NCI-H146 (cell line): ENCODE measurements at places on chromosomes 2 and 18.

- no peak for DNase-seq
These were observed 120.6 kb downstream of the EHBP1 start for GRCh38 chr2:62826141-62826540.

GRCh38 chr2:99729104-99730025, 239.5 kb upstream of the REV1 start:
- DNase-seq: no peak

GRCh38 chr2:55524884-55525437, 5.4 kb downstream of the CFAP36 start:
- no peak for DNase-seq

- no peak for DNase-seq
These were observed 35.0 kb downstream of the SMARCAL1 start for GRCh38 chr2:216447293-216447692.

- DNase-seq: peak; percentile 57
These were observed 58.1 kb upstream of the TMEM182 start for GRCh38 chr2:102703748-102704147.

GRCh38 chr2:222941510-222942032, 80.7 kb downstream of the ACSL3 start:
- DNase-seq: no peak

DNA sequence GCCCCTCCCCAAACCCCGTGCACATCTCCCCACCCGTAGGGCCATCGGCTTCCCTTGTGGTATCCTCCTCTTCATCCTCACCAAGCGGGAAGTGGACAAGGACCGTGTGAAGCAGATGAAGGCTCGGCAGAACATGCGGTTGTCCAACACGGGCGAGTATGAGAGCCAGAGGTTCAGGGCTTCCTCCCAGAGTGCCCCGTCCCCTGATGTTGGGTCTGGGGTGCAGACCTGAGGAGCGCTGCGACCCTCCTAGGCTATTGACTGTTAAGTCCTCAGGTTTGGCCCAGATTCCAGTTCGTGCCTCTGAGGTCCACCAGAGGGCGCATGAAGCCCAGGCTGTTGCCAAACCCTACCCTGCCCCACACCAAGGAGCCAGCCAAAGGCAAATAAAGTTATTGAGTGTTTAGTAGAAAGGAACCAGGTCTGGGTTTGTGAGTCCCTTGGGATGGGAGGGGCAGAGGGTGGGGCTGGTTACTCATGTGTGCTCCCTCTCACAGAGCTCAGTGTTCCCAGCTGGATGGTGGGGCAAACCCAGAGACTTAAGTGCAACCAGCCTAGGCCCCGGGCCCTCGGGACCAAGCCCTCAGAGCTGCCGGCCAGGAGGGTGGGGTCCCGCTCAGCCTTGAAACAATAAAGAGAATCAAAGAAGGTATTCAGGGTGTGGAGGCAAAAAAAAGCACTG, 2.4 kb downstream of the PNKD start:
- peak; percentile 45 for DNase-seq

- no peak for DNase-seq
These were observed 80.3 kb downstream of the THNSL2 start for GRCh38 chr2:88250404-88250803.

DNA sequence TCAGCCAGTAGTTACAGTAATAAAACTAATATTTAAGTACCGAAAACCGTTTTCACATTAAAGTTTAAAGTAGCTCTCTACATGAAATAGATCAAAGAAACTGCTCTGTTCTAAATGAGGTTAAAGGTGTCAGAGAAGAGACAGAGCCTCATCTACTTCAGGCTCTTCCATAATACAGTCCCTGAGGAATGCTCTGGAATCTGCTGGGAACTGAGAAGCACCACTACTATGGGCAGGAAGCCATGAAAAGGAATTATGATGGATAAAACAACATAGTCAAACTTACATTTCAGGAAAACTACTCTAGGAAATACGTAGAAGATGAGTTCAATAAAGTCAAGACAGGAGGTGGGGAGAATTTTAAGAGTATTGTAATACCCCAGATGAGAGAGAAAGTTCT, 60.0 kb downstream of the ROCK1 start:
- no peak for DNase-seq

GRCh38 chr2:60699617-60700016, 56.5 kb upstream of the PAPOLG start:
- no peak for DNase-seq

DNA sequence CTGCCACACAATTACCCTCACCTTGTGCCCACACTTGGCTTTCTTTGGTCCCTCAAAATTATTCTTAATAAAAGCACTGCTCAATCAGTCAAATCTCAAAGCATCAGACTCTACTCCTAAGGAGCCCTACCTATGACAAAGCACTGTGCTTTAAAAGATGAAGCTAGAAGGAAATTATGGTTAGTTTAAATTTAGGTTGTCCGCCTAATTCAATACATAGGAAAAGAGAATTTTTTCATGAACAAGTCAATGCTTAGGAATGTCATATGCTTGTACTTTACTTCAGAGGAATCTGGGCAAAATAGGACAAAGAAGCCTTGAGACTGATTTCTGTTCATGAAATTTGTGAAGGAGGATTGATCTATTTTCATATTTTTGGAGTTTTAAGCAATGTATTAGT, 726.4 kb upstream of the CDH2 start:
- no peak for DNase-seq

DNA sequence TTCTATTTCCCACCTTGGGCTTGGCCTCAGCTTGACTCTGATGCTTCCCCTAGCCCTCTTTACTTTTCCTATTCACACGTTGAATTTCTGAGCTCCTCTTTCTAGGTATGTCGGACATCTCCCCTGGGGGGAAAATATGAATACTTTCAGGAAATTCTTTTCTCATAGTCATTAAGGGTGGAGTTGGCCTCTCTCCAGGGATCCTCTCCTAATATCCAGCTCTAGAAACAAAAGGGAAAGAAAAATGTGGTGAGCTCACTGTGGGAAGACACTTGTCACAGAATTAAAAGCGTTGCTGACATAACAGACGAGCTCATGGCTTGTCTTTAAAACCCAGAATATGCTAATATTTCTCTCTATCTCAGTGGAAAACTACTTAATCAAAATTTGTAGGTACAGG, 132.7 kb upstream of the MEX3C start:
- no peak for DNase-seq

- no peak for DNase-seq
These were observed 299.4 kb downstream of the ZNF521 start for GRCh38 chr18:25052511-25052921.

GRCh38 chr18:32730620-32731091, 42.2 kb downstream of the KLHL14 start:
- no peak for DNase-seq

DNA sequence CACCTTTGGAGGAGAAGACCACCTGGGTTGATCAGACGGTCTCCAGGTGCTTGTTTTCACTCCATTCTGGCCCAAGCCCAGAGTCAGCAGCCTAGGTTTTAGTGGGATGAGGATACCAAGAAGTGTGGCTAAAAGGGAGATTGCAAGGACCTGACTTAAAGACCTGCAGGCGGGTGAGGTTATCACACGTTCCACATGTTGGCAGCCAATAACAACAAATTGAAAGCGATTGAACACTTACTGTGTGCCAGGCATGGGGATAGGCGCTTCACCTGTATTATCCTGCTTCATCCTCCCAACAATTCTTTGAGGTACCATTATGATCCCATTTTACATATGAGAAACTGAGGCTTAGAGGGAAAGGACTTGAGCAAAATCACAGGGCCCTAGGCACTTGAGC, 5.0 kb downstream of the ARL4C start:
- no peak for DNase-seq

DNA sequence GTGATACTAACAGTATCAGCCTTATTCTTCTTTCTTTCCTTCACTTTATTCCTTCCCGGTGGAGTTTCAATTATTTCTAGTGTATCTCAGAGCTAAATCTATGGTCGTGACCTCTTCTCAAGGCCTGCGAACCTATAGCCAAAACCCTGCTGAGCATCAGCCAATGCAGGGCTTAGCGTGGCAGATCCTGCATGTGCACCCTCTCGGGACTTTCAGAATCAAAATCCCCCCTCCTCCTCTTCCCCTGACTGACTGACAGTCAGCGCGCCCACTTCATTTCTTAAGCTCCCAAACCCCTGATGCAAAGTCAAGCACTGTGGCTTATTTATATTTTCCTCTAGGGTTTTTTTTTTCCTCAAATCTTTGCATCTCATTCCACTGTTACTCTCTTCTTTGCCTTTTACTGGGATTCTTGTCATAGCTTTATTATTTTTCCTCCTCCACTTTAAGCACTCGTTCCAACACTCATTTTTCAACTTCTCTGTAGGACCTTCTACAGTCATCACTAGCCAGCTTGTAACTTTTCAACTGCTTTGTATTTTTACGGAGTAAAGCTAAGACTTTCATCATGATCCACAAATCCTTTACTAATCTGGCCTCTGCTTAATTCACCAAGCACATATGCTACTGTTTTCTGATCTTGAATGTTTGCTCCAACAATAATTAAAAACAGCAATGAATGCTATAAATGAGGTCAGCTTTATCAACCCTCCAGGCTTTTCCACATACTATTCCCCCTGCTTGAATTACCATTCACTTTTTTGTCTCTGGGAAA, 896.5 kb upstream of the PIK3C3 start:
- DNase-seq: no peak

- peak; percentile 28 for DNase-seq
These were observed 132.9 kb downstream of the SOCS6 start for GRCh38 chr18:70421471-70422390.

GRCh38 chr2:174874085-174874484, 109.8 kb upstream of the CHRNA1 start:
- DNase-seq: no peak

DNA sequence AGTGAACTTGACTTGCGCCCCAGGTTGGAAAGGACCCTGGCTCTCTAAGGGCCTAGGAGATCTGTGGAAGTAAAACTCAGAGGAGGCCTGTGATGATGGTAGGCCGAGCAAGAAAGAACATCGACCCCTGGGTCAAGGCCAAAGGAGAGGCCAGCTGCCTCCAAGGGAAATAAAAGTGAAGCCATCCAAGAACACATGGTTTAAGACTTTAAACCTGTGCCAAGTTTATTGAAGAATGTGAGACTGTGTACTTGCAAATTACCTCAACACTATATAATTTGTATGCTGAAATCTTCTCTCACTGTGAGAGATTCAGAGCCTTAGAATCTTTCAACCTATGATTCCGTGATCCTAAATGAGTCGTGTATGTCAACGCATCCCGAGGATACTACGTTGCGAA, 40.7 kb upstream of the COBLL1 start:
- no peak for DNase-seq

DNA sequence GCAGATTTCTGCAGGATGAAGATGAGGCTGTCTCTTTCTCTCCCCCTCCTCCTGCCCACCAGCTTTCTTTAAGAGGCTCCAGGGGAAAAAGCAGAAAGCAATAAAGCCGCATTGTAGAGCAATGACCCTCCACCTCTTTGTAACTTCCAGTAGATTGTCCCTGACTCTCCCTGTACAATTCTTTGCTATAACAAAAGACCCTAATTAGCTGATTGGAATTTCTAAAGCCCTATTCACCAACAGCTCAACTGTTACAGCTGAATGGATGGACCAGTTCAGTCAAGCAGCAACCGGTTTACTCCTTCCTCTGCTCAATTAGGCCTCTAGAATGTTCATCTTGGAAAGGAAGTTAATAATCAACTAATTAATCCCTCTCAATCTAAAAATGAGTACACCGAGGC, 301.0 kb downstream of the STK39 start:
- peak; percentile 30 for DNase-seq

DNA sequence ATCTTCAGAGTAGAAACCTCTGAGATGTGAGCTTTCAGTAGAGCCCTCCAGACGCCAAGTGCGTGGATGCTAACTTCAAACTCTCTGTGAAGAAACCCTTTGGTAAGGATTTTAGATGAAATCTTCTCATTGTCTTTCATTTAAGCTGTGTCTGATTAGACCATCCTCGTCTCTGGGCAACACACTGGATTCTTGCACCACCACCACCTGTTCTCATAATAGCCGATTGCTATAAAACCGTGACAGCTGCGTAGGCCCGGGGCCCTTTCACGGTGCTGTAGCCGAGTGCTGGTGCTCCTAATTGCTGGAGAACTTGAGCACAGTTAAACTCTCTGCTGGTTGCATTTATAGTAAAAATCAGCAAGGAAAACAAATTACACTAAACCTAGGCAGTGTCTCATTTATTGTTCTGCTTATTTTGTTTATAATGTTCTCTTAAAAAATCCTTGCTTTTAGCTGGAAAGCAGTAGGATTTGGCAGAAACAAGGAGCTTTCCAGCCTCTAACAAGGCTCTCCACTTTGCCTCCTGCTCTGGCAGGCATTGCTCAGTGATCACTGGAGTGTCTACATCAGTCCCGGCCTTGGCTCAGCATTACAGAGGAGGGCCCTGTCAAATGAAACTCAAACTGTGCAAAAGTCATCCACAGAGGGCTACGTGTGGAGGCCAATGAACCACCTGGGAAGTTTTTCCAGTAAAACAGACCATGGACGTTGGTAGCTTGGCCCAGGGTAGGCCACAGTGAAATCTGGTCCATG, 40.9 kb upstream of the MBP start:
- peak; percentile 78 for DNase-seq

DNA sequence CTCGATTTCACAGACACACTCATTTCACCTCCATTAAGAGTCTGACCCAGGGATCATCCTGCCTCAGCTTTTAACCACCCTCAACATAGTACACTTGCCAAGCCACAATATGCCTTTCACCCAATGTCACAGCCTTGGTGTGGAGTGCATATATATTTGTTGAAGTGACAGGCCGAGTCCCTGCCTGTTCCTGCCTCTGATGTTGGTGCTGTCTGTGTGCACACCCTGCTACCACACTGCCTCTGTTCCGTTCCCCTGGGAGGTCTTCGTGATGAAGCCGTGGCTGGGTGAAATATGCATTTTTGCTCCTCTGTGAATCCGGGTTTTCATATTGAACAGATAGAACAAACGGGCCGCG, 90.3 kb downstream of the RNF144A start:
- DNase-seq: no peak

GRCh38 chr2:14932285-14932684, 299.8 kb downstream of the LRATD1 start:
- no peak for DNase-seq

- DNase-seq: no peak
These were observed 51.4 kb downstream of the PAX8 start for GRCh38 chr2:113227290-113227689.

- DNase-seq: no peak
These were observed 69.6 kb upstream of the CREB1 start for GRCh38 chr2:207459990-207460757.

GRCh38 chr2:241999184-241999583, 129.7 kb downstream of the RTP5 start:
- DNase-seq: no peak
